ENCODE measurements at places on chromosomes 6 and 20.

- no peak for DNase-seq
Measured at GRCh38 chr6:70298068-70298467, 4.8 kb downstream of the COL9A1 start.

GRCh38 chr20:54320148-54320607, 112.3 kb downstream of the PFDN4 start:
- DNase-seq: peak; percentile 46

DNA sequence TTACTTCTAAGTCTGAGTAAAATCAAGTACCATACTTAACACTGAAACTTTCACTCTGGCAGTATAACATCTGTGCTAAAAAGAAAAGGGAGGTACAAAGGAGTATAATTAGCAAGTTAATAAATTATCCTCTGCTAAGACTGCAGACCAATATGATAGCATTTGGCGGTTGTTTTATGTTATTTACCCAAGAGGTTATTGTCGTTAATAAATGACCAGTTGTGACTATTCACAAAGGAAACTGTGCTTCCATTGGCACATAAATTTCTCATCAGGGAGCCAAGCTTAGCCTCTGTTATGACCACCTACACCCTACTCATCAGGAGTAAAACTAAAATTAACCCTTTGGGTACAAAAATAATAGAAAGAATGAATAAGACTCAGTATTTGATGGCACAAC, 86.5 kb downstream of the CRYBG1 start:
- DNase-seq: no peak

DNA sequence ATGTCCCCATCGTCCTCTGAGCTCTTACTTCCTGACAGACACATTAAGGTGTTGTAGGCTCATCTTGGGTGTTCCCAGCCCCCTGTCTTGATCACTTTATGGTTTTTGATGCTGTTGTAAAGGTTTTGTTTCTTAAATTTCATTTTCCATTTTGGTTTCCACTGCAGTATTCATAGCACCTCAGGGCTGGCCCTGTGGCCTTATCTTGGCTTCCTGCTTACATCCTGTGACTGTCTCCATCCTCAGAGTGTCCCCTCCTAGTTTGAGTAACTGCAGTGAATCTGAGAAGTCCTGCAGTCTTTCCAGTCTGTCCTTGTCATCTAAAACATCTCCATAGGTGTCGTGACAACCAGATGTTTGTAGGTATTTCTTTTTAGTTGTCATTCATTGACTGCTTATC, 50.9 kb downstream of the JARID2 start:
- DNase-seq: no peak

DNA sequence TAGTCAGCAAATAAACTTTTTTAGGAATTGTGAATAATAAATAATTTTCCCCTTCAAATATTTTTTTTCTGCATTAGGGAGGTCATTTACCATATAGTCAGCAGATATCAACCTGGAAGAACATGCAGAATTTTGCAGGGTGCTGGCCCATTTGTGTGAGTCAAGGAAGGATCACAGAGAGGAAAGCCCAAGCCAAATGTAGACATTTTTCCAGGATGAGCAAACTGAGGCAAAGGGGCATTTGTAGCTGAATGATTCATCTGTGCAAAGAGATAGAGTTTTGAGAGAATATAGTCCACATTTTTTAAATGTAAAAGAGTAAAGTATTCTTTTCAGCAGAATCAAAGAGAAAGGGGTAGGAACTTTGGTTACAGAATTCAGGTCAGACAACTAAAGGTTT, 555.5 kb upstream of the MARCKS start:
- no peak for DNase-seq

DNA sequence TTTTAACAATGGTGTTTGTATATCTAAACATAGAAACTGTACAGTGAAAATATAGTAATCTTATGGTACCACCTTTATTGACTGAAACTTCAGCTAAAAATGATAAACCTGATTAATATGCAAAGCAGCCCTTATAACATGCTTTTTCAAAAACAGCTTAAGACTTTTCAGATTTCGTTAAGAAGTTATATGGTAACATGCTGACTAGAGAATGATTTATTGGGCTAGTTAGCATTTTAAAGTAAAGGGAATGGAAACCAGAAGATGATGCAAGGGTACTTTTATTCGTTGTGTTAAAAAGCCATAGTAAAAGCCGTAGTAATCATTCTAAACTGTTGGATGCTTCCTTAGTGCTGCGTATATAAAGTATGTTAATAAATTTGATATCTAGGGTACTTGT, 50.5 kb downstream of the CBFA2T2 start:
- no peak for DNase-seq

- DNase-seq: no peak
Measured at GRCh38 chr20:10924644-10925201, 250.9 kb upstream of the JAG1 start.

DNA sequence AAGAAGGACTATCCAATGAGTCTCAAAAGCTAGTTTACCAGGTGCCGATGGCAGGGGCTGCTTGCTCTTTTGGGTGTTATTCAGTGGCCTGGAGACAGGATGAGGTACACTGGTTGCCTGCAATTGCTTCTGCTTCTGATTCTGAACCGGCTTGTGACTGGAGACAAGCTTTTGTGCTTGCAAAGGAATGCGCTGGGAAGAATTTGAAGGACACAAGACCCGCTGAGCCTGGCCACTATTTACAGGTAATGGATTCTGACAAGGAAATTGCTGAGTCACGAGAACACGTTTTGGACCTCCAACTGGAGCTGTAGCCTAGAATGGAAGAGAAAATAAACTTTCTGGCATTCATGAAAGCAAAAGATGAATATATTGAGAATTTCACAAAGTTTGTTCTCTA, 5.8 kb downstream of the AURKA start:
- no peak for DNase-seq

GRCh38 chr6:11921017-11921438, 91.1 kb upstream of the HIVEP1 start:
- DNase-seq: peak; percentile 78

DNA sequence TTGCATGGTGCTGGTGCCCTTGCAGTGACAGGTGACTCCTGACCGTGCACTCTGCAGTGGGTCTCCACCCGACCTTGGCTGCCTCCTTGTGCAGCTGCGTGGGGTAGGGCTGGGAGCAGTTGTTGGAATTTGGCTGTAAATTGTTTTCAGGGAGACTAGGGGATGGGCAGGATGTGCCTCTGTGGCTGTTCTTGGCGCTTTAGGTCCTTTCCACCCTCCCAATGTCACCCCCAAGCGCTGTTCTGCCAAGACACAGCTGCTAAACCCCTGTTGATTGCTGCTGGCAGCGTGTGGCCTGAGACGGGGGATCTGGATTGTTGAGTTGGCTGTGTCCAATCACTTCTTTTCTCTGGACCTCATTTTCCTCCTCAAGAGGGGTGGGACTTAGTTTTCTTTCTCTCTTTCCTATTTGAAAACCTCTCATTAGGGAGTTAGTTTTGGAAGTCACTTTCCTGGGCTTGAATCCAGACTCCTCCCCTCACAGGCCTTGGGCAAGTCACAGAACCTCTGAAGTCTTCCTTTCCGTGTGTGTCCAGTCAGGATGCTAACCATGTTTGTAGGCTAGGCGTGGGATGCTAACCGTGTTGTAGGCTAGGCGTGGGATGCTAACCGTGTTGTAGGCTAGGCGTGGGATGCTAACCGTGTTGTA, 8.5 kb downstream of the IGF2R start:
- DNase-seq: no peak

DNA sequence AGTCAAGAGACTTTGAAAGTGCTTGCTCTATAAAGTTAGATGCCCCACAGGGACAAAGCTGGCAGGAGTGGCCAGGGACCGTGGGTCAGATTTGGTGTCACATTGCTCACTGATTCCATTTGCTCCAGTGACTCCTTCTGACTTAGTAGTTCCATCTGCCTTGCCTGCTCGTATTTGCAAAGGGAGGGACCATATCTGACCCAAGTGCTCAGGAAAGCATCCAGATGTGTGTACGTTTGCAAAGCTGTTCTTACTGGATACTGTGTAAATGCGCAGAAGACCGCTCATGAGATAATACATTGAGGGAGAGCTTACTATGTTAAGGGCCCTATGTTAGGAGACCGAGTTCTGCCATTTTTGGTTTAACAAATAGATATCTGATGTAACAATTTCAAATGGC, 21.2 kb upstream of the CCN6 start:
- no peak for DNase-seq

DNA sequence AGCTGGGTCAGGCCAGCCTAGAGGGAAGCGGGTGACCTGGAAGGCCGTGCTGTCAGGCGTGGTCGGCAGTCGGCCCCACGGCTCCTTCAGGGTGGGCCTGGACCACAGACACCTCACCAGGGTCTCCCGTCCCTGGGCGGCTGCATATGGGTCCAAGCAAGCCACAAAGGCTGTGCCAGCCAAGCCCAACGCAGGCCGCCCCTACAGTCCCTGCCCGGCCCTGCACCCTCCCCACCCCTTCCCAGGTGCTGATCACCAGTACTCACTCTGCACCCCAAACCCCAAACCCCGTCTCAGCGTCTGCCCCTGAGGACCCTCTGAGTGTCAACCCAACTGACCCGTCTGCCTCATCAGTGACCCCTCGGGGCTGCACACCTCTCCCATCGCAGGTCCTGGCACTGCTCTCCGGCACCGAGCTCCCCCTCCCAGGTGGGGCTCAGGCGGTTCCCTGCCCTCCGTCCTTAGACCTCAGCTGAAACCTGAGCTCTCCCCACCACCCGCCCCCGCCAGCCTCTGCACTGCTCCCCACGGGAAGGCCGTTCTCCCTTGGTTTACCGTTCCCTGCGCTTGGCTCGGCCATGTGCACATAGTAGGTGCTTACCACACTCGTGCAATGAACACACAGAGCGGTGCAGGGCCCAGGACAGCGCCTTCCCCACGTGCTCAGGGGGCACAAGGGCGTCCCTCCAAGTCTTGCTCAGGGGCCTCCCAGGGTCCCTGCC, 1.5 kb upstream of the PPDPF start:
- DNase-seq: peak; percentile 69

- no peak for DNase-seq
Measured at GRCh38 chr6:64146876-64147275, 511.3 kb downstream of the PHF3 start.

GRCh38 chr20:40414843-40415615, 274.0 kb downstream of the MAFB start:
- no peak for DNase-seq

DNA sequence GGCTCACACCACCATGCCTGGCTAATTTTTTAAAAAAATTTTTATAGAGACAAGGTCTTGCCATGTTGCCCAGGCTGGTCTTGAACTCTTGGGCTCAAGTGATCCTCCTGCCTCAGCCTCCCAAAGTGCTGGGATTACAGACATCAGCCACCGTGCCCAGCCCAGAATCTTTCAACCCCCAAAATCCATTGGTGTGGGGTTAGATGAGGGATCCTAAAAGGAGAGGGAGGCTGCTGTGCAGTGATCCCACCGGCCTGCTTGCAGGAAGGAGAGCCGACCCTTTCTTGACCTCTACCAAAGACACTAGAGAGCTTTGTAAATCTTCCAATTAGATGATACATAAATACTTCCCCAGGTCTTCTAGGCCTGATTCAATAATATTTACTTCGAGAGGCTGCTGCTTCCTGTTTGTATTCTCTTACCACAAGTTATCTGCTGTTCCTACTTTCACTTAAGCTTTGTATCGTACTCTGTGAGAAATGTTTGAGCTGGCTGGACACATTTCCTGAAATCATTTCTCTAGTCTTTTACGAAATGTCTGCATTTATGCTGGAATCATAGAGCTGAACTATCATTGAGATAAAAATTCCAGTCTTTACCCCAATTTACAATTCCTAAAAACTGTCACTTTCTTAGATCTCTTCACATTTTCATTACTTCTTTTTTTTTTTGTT, 49.3 kb upstream of the IER3 start:
- no peak for DNase-seq

DNA sequence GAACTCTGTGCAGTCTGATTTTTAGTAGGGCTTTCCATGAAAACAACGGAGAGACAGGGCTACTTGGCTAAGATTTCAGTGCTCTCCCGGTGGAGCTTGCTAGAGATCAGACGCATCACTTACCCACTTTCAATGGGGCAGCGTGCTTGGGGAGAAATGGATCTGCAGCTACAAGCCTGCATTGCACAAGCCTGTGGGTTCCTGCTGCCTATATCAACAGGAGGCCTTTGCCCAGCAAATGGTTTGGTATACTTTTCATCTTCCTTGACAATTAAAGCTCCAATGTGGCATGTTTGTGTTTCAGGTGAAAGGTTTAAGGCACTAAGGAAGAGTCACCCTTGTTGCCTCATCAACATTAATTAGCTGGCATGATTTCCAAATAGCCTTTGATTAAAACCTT, 136.0 kb upstream of the FOXQ1 start:
- no peak for DNase-seq

- DNase-seq: peak; percentile 44
Measured at GRCh38 chr20:41180599-41181333, 43.4 kb downstream of the PLCG1 start.

GRCh38 chr20:1663917-1664316, 6.3 kb upstream of the SIRPG start:
- DNase-seq: no peak

DNA sequence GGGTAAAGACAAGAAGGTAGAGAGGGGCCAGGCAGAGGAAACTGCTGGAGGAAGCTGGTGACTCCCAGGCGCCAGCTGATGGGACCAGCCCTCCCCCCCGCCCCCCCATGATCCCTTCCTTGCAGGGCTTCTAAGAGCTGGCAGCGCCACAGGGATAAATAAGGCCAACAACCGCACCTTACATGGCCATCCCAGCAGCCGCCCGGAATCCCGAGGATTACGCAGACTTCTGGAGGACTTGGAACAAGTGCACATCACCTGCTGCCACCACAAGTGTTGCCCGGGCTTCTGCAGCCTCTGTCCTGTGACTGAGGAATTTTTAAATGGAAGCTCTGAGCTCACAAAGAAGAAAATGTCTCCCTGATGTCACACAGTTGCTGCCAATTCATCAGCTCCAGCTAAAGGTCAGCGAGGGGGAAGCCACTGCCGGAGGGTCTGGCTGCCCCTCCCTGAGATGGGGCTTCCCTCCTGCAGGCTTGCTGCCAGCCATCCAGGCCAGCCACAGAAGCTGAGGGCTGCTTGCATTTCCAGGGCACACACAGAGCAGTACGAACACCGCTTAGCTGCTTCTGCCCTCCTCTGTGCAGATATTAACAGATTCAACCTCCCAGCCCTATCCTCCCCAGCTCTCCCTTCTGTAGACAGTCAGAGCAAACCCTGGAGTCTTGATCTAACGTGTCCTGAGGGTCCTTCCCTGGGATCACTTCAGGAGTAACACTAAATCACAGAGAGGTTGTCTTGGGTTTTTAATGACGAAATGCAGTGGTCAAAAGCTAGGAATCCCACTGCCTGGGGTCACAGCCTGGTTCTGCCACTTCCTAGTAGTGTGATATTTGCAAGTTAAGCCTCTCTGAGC, 38.6 kb upstream of the PIM1 start:
- DNase-seq: no peak

DNA sequence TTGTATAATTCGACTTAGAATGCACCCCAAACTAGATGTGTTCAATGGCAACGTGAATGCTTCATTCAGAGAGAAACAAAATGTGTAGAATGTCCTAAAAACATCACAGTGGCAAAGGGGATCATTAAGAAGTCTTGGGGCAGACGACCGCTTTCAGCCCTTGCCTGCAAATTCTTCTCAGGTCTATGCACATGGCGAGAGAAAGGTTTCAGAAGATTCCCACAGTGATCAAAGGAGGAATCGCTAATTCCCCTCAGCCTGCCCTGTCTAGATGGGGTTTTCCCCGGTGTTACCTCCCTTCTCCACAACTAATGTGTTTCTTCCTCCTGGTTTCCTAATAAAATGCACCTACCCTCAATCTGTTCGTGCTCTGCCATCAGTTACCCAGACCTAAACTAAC, 13.3 kb upstream of the NHSL1 start:
- peak; percentile 63 for DNase-seq

Measured in endodermal cell (in vitro differentiated cells).